AG08395 (cell line): ENCODE measurements at places on chromosomes 12 and 14.

DNA sequence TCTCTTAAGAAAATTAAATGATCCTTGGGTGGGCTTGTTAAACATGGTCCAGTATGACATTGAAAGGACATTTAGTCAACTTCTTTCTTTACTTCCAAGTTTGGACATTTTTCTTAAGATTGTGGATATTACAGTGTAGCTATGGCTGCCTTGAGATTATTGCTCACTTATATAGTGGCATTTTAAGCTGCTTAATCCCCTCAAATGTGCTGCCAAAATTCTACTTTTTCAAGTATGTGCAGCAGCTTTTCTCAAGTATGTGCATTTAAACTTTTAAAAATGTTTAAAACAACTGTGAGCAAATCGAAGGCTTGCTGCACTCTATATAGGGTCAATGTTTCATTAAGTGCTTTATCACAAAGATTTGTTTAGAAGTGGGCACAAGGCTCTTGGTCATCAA, 7.4 kb downstream of the TXNRD1 start:
- DNase-seq, result no peak

GRCh38 chr14:29757188-29757680, 170.4 kb downstream of the PRKD1 start:
- DNase-seq, result no peak

- no peak for DNase-seq
Measured at GRCh38 chr14:34668111-34668510, 38.2 kb upstream of the SNX6 start.

- no peak for DNase-seq
Measured at GRCh38 chr12:12236896-12237295, 29.9 kb downstream of the LRP6 start.

GRCh38 chr14:68427550-68427890, 365.3 kb downstream of the ZFP36L1 start:
- no peak for DNase-seq

- no peak for DNase-seq
Measured at GRCh38 chr12:123142921-123143735, 7.8 kb downstream of the PITPNM2 start.

- DNase-seq, result peak; percentile 56
Measured at GRCh38 chr12:64744422-64745258, 14.6 kb downstream of the GNS start.

DNA sequence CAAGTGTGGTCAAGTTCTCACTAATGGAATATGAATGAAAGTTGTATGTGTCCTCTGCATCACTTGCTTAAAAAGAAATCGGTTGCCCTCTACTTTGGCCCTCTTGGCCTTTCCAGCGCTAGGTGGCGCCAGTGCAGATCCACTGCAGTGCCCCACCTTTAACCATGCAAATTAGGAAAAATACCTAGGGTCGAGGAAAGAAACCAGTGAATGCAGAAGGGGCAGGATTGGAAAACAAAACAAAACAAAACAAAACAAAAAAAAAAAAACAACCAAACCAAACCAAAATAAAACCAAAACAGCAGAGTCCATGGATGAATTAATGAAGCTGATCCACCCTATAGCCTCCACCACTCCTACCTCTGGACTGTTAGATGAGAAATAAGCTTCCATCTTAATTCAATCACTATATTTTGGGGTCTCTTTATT, 12.9 kb upstream of the NEMF start:
- peak; percentile 29 for DNase-seq

DNA sequence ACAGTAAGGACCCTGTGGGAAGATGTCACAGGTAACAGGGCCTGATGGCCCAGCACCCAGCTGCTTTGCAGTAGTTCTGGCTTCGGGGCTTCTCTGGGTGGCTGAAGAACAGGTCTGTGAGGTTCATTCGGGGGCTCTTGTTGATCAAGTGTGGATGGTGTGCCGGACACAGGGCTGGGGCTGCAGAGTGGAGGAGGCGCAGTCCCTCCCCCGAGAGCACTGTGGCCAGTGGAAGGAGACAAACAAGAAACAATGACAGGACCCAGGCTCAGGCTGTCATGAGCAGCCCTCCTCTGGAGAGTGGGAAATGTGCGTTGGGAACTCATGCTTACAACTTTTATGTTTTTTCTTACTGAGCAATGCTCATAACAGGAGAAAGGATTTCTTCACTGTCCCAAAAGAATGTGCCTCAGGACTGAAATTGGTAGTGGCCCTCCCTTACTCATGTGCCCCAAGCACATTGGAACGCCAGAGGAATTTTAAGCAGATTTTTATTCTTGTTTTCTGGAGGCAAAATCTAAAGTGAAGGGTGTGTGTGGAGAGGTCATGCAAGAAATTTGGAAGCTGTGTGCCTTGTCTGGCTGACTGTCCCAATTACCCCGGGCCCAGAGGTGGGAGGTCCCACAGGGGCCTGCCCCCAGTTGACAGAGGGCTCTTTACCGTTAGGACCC, 233.8 kb downstream of the CACNA1C start:
- peak; percentile 80 for DNase-seq

DNA sequence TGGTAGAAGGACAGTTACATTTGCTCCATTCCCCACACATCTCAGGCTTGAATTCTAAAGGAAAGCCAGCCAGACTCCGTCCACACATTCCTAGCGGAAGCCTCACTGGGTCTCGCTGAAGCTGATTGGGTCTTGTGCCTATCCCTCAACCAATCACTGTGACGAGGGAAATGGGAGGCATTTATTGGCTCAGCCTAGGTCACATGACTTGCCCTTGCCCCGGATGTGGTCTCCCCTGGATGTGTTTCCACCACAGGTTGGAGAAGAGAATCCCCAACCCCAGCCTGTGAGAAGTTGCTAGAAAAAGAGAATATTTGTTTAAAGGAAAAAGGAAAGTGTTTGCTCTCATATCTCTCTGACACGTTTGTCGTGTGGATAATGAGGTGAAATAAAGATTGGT, 93.4 kb downstream of the C12orf75 start:
- DNase-seq, result no peak

GRCh38 chr14:63322897-63323573, 4.3 kb upstream of the GPHB5 start:
- DNase-seq, result no peak

- DNase-seq, result no peak
Measured at GRCh38 chr12:53259891-53260290, 8.2 kb upstream of the ESPL1 start.

- peak; percentile 91 for DNase-seq
Measured at GRCh38 chr14:22977684-22978486, 4.5 kb downstream of the AJUBA start.

GRCh38 chr14:67620217-67620785, 581 bp downstream of the ARG2 start:
- no peak for DNase-seq

DNA sequence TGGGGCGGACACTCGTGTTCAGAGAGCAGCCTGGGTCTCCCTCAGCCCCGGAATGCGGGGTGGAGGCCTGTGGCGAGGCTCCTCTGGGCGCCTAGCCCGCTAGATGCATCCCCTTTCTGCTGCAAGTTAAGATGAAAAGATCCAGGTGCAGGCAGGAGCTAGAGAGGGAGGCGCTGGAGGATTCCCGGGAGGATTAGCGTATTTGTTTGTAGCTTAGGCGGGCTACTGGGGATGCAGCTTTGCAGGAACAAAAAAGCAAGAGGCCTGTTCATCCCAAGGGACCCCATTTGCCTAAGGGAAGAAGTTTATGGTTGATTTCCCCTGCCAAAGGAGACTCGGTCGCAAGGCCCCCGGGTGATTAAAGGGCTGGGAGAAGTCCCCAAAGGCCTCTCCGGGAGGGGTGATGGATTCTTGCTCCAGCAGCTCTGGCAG, 824 bp downstream of the CCDC177 start:
- no peak for DNase-seq

GRCh38 chr12:131418121-131418520, 292.8 kb upstream of the SFSWAP start:
- DNase-seq, result no peak

DNA sequence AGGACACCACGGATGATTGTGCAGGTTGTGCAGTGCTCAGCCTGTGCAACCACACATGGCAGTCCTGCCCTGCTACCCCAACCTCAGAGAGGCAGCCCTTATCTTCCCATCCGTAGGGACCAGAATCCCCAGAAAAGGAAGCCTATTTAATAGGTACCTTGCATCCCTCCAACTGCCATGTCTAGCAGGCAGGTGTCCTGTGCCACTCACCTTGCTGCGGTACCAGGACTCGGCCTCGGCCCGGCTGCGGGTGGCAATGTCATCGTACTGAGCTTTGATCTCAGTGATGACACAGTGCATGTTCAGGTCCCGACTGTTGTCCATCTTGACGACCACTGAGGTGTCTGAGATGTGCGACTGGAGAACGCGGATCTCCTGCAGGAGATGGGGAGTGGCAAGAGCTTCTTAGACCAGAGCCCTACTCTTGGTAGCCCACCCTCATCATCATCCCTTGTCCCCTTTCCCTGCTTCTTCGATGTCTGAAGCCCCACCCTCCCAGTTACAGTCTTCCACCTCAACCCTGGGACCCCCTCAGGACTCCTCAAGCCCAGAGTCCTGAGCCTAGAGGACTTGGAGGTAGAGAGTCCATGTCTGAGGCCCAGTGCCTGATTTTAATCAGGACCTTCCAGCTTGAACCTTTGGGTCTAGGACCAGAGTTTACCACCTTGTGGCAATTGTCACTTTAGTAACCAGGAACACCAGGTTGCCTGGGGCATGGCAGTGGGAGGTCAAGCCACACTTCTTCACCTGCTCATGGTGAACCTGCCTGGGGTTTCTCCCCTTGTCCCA, 20.5 kb downstream of the KRT7 start:
- no peak for DNase-seq

DNA sequence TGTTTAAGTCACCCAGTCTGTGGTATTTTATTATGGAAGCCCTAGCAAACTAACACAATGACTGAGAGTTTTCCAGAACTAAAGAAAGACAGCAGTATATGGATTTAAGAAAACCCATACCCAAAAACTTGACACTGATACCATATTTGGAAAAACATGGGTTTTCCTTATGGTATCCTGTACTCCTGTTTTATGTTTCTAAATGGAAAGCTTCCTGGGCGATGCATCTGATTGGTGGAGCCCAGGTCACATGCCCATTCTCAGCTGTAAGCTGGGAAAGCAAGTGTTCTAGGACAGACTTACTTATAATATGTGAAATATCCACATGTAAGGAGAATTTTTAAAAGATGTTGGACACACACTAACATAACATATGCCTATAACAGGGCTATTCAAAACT, 4.5 kb upstream of the RNASE4 start:
- DNase-seq, result peak; percentile 45

DNA sequence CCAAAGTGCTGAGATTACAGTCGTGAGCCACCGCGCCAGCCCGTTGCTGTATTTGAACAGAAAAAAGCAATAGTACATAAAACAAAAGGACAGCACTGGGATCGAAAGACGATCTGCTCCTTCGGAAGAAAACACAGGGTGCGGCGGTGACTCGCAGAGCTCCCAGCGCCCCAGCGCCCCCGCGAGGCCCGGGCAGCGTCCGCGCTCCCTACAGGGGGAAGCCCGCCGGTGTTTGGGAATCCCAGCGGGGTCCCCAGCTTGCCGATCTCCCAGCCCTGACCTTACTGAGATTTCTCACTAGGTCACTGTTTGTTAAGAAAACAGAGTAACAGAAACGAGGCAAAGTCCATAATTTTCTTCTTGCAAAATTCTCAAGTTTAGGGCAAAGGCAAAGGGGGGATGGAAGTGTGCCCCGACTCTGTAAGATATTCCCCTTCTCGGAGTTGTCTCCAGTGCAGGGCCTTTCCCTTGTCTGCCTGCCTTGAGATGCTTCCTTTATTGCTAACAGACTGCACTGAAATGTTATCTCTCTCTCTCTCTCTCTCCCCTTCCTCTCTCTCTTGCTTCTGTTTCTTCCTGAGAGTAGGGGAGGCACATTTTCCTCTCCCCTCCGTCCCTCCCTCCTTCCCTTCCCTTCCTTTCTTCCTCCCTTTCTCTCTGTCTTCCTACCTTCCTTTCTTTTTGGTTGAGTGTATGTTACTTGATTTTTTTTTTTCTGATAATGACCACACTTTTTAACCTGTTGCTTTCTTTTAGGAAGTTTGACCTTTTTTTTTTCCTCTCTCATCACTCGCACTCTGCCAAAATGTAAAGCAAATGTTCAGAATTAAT, 91.9 kb downstream of the TMEM30B start:
- peak; percentile 78 for DNase-seq

DNA sequence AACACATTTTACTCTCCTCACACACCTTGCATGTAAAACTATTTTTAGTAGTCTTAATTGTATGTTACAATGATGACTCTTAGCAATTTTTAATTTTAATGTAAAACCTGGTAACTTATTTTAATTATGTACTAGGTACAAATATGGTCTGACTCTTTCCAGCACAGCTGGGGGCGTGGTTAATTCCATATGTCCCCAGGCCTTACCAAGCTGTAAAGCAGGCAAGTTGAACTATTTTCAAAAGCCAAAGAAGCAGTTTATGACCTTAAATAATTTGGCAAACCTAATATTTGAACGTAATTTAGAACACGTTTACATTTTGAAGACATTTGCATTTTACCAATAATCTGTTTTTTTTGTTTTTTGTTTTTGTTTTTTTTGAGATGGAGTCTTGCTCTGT, 9.3 kb upstream of the ACOT6 start:
- no peak for DNase-seq

- DNase-seq, result peak; percentile 71
Measured at GRCh38 chr12:27193854-27194544, 50.1 kb upstream of the STK38L start.

GRCh38 chr12:46516933-46517578, 144.5 kb upstream of the SLC38A2 start:
- no peak for DNase-seq

- DNase-seq, result no peak
Measured at GRCh38 chr12:27680619-27681018, 15.6 kb upstream of the REP15 start.

DNA sequence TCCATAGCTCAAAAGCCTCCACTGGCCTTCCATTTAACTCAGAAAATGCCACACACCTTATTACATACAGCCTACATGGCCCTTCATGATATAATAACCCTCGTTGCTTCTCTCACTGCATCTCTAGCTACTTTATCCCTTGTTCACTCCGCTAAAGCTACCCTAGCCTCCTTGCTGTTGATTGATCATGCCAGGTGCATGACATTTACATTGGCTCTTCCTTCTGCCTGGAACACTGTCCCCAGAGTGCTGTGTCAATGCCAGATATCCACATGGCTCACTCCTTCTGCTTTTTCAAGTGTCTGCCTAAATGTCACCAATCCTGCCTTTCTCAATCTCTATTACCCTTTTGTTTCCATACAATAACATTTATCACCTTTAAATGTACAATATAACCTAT, 58.3 kb downstream of the CAND1 start:
- DNase-seq, result no peak

GRCh38 chr12:80838024-80838658, 99.6 kb downstream of the LIN7A start:
- DNase-seq, result no peak

GRCh38 chr12:16008421-16008824, 97.3 kb downstream of the DERA start:
- DNase-seq, result no peak

- DNase-seq, result peak; percentile 65
Measured at GRCh38 chr12:114400925-114401324, 5.0 kb downstream of the TBX5 start.

DNA sequence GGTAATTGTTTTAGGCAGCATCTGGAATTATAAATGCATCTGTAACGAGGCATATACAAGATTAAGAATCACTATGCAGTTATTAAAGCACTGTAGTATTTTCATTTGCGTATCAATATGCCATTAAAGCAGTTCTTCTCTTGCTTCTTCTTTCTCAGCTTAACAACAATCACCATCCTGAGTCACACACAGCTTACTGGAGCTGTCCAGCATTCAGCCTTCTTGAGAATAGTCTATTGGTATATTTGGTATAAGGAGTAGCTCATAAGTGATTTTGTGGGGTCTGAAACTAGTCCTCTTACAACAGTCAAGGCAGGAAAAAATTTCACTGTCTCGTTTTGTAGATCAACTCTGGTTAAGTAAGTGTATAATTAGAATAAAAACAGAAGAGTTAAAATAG, 523.0 kb upstream of the FOXG1 start:
- no peak for DNase-seq
